ENCODE measurements at places on chromosomes 1 and 21.

- no peak for DNase-seq
Measured at GRCh38 chr1:80457409-80457808, 1343.3 kb upstream of the ADGRL2 start.

- DNase-seq = no peak
Measured at GRCh38 chr1:181425566-181425965, 57.8 kb upstream of the CACNA1E start.

- no peak for DNase-seq
Measured at GRCh38 chr1:245183429-245183828, 28.6 kb downstream of the KIF26B start.

- DNase-seq = no peak
Measured at GRCh38 chr1:22855668-22856606, 116.7 kb downstream of the LACTBL1 start.

DNA sequence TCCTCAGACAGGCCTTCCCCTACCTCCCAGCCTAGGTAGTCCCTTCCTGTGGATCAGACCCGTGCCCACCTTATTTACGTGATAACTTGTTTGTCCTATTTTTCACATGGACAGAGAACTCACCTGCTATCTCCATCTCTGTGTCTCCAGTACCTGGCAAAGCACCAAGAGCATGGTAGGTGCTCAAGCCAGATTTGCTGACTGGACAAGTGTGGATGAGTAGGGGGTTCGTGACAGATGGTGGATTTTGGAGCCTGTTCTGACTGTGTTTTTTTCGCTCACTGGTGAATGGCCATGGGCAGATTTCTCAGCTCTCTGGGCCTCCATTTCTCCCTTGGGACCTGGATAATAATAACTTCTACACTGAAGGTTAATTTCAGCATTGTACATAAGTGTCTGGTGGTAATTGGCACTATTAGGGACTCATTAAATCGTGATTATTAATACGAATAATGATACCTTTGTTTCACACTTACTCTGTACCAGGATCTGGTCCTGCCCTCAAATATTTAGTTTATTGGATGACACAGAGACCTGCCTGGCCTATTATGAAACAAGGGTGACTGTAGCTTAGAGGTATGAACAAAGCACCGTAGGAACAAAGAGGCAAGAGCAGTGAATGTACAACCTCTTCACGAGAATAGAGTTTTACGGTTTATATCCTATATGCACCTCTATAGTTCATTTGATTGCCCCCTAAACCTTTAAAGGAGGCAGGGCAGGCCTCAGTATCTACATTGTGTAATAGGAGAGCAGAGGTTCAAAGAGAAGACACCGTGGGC, 24.5 kb upstream of the SLC26A9 start:
- DNase-seq = no peak

DNA sequence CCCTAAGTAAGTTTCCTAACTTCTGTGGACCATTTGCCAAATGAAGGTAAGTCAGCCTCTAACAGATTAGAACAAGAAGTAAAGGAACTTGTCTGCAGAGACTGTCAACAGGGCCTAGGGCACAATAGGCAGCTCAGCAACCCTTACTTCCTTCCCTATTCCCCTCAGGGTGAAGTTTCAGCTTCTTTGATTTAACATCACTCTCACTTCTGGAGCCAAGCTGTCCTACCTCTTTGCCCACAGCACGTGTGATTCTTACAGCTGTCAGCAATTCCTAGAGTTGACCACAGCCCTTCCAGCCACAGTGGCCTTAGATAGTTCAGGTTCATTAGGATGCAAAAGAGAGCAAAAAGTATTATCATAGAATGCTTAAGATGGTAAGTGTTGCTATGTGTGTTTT, 7.6 kb upstream of the EIF4G3 start:
- DNase-seq = no peak

GRCh38 chr1:247415423-247416361, at the start of gene NLRP3:
TSS of gene NLRP3 (plus strand) at chr1:247416173. CDS start at chr1:247418801, 2,628 bp downstream.
- no peak for DNase-seq

GRCh38 chr1:91803123-91803522, 82.8 kb downstream of the TGFBR3 start:
- no peak for DNase-seq

GRCh38 chr21:26845759-26846035, 488 bp upstream of the ADAMTS1 start:
- DNase-seq = no peak

DNA sequence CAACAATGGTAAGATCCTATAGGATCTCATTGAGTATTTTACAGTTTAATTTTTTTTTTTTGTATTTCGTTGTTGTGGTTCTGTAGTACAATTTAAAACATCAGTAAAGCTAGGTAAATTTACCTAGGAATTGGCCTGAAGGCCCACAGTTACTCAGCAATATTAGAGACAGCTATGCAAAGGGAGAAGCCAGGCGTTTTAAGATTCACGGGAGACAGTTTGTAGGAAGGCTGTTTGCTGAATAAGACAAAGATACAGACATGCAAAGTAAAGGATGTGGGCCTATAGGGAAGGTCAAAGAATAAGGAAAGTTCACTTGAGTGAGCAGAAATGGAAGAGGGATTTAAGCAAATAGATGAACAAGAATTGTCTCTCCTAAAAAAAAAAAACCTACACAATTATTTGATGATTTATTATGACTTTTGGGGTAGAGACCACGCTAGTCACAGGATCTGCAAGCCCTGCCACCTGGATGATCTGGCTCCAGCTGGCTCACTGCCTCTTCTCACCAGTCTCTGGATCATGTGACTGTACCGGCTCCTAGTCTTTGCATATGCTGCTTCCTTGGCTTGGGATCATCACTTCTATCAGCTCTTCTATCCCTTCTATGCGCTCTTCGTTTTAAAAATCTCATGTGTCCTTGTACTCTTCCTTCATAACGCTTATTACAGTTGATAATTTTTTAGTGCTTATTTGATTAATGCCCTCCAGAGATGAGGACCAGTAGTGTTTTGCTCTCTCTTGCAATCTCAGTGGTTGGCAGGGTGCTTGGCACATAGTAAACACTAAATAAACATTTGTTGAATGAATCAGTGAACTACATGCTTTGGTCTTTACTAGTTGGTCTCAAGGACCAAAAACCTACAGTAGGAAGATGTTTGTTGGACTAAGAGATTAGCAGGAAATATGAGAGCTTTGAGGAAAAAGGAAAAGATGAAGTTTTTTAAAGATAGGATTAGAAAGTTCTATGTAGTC, 14.1 kb downstream of the DYRK1A start:
- DNase-seq = no peak

- DNase-seq = no peak
Measured at GRCh38 chr1:225772323-225772768, 5.3 kb upstream of the SRP9 start.

DNA sequence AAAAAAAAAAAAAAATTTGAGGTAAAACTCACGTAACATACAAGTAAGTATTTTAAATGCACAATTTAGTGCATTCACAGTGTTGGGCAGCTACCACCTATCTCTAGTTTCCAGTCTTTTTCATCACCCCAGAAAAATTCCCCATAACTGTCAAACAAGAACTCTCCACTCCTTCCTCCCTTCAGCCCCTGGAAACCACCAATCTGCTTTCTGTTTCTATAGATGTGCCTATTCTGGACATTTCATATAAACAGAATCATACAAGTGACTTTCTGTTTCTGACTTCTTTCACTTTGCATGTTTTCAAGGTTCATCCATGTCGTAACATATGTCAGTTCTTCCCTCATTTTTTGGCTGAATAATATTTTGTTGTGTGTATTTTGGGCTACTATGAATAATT, 24.9 kb upstream of the ETS2 start:
- DNase-seq = no peak

GRCh38 chr21:40707656-40708244, 139.2 kb downstream of the DSCAM start:
- DNase-seq = no peak

- no peak for DNase-seq
Measured at GRCh38 chr1:67830226-67830625, 3.0 kb downstream of the GNG12 start.

GRCh38 chr1:170402476-170403311, 129.3 kb upstream of the GORAB start:
- no peak for DNase-seq

- no peak for DNase-seq
Measured at GRCh38 chr1:35546614-35547013, 10.6 kb downstream of the KIAA0319L start.

DNA sequence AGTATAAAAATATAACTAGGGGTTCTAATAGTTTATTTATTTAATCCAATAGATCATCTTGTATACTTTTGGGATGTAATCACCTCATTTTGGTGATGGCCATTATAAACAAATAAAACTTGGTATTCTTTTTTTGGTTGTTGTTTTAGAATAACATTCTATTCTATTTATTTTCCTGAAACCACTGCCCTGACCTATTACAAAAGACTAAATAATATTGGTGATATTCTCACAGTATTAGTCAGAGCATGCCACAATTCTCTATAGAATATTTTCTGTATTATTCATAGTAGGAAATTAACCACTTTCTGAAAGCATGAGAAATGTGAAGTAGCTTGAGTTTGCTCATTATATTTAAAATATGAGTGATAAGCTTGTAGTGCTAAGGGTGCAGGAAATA, 54.1 kb upstream of the LRRC7 start:
- DNase-seq = no peak

DNA sequence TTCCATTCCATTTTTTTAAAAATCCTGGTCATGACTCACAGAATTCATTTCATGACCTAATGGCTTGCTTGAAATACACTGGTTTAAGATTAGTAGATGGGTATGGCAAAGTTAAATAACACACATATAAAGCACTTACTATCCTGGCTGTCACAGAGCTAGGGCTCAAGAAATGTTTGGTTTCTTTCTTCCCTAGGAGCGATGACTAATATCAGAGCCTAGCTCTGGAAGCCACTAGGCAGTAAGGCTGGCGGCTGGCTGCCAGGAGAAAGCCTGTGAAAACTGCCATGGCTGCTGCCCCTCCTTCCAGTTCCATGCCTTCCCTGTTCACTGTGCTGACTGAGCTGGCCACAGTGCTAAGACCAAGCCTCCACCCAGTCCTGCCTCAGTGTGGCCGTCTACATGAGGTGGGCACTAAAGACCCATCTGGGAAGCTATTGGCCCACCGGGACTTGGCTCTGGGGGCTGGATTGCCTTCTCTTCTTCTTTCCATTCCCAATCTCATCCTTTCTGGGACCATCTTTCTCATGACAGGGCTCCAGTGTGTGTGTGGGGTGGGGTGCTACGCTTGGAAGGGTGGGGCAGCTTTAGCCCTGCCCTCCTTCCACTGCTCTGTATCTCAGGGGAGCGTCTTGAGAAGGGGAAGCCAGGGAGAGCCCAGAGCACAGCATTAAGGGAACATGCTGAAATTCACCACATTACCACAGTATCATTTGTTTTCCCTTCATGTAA, 10.8 kb upstream of the ASCL5 start:
- no peak for DNase-seq

DNA sequence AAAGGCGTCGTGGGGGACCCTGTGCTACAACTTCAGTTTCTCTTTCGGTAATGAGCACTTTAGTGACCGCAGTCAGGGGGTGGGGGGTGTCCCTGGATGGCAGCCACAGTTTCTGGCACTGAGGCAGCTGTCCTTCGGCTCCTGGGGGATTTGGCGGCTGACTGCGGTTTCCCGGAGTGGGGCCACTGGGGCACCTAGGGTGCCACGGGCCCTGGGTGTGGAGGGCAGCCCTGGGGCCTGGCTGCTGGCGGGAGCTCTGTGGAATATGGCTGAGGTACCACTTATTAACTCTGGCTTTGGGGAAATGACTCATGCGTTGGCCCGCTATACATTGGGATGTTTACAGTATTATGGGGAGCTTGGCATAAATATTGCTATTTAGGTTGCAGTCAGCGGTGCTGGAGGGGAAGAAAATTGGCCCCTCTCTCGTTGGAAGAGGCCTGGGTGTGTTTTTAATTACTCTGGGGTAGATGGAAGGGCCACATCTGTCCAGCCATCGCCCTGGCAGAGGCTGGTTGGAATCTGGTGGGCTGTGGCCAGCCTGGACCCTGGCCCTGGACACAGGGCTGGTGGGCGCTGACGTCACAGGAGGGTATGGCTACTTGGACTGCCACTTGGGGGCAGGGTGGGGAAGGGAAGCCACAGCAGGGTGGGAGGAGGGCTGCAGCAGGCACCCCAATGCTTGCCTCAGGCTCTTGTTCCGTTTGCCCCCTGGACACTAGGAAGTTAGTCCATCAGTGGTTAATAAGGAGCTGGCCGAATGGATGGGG, 2.0 kb downstream of the EPHB2 start:
- no peak for DNase-seq

DNA sequence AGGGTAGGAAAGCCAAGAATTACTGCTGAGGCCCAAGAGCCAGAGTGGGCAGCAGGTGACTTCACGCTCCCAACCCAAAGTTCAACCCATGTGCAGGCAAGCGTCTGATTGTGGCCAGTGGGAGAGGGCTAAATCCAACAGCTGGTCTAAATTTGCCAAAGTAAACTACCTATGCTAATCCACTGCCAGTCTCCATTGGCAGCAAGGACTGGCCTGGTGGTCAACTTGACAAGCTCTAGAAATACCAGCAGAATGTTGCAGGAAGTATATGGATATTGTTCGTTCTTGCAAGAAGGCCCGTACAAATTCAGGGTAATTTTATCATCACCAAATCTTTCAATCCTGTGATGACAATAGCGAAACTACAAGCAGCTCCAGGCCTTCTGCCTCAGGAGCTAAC, 1.5 kb downstream of the TMEM63A start:
- DNase-seq = no peak

- peak; percentile 28 for DNase-seq
Measured at GRCh38 chr1:36099681-36100341, 11.1 kb downstream of the ADPRS start.

DNA sequence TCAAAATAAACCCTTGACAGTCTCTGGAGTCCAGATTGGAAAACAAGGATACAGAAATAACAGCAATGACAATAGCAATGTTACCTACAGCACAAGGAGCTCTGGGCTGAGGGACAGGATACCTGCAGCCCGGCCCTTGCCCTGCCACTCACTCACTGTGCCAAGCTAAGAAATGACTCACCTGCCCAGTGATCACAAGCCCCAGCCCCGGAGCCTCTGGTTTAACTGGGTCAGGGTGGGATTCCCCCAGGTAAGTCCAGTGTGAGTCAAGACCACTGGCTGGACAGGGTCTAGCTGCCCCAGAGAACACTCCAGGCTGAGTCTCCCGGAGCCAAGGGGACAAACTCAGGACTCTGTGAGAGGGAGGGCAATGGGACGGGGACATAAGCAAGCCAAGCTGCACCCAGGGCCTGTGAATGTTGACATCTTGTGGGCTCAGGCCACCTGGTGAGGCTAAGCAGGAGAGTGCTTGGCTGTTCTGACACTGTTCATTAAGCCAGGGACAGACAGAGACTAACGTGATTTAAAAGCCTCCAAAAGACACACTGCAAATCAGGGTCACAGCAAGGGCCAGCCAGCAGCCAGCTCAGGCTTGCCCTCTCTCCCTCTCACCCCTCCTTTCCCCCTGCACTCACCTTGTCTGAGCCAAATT, 64.1 kb downstream of the MIS18A start:
- DNase-seq = no peak

- DNase-seq = no peak
Measured at GRCh38 chr1:186325239-186325638, 49.8 kb downstream of the TPR start.

- DNase-seq = no peak
Measured at GRCh38 chr1:156347331-156347730, 9.0 kb downstream of the TSACC start.

DNA sequence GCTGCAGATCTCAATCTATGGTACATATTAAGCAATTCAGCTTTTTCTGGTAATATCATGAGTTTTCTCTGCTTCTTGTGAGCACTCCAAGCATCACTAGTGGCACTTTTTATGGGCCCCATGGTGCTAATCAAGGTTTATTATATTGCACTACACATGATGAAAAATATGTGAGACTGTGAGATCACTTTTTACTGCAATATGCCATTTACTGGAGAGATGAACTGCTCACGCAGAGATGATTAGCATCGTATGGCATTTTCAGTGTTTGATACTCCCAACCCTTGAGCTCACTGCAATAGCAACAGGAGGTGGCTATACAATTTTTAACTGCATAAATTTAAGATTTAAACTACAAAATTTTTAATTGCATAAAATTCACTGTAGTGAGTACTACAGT, 8.7 kb upstream of the KCNK1 start:
- no peak for DNase-seq

Data from SK-N-MC (cell line).